Urothelium cell line (cell line): ENCODE measurements at places on chromosomes 13 and 19.

GRCh38 chr13:97257228-97257755 lies 35.2 kb downstream of the MBNL2 start:
- DNase-seq, result no peak

- DNase-seq, result no peak
These were observed 104.7 kb downstream of the MYCBP2 start for GRCh38 chr13:77222000-77222690.

- no peak for DNase-seq
These were observed 457.2 kb upstream of the SLITRK1 start for GRCh38 chr13:84339456-84339855.

- DNase-seq, result peak; percentile 4
These were observed 538.4 kb upstream of the PCDH20 start for GRCh38 chr13:61954092-61954491.

DNA sequence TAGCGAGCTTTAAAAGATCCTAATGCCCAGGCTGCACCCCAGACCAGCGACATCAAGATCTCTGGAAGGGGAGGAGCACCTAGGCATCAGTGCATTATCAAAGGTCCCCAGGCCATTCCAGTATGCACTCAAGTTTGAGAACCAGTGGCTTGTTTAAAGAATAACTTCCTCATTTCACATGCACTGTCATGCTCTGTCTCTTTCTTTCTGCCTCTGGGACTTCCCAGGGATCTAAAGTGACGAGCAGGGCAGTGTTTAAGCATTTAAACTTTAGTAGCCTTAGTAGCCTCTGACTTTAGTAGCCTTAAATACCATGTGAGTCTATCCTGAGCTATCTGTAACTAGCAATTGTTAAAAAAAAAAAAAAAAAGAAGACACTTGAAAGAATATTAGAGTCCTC lies 8.9 kb upstream of the FARP1 start:
- DNase-seq, result no peak

GRCh38 chr19:52492201-52492993 lies 35.1 kb upstream of the ZNF808 start:
- DNase-seq, result no peak

DNA sequence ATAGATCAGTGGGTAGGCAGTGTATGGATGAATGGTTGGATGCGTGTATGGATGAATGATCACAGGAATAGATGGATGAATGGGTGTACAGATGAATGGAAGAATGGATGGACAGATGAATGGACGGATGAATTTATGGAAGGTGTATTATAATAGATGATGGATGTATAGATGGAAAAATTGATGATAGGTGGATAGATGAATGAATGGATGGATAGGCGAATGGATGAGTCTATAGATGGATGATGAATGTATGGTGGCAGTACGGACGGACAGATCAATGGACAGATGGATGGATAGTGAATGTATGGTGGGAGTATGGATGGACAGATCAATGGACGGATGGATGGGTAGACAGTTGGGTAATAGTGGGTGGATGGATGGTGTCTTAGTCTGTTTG lies 49.0 kb upstream of the ONECUT3 start:
- DNase-seq, result no peak

DNA sequence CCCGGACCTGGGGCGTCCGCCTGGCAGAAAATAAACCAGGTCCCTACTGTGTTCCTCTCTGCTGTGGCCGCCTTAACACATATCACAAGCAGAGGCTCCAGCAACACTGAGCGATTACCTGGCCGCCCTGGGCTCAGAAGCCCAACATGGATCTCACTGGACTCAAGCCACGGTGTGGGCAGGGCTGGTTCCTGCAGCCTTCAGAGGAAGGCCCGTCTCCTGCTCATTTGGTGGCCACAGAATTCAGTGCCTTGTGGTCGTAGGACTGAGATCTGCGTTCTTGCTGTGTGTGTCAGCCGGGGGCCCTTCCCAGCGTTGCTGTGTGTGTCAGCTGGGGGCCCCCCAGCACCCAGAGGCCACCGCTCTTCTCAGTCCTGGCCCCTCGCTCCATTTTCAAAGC lies 30.2 kb downstream of the C2CD4C start:
- DNase-seq, result no peak

DNA sequence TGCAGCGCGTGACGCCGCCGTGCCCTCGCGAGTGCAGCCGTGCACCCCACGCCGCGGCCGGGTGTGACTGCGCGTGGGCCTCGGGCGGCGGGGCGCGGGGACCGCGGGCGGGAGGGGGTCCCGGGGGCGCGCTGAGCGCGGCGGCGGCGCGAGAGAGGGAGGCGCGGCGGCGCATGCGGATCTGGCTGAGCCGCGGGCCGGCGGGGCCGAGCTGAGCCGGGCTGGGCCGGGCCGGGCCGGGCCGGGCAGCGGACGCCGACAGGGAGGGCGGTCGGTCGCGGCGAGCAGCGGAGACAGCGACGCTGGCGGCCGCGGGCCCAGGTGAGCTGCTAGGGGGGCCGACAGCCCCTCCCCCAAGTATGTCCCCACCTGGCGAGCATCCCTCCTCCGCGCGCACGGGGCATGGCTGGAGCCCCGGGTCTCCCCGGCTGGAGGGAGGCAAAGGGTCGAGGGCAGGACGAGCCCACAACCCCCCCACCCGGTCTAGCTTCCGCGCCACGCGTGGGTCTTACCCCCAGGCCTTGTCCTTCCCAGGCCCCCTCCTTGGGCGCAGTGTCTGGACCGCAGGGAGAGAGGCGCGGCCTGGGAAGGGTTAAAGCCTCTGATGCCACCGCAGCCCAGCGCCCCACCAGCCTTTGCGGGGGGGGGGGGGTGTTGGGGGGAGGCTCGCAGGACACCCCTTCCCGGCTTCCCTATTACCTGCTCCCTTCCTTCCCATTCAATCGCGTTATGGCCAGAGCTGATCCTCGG lies at the start of gene SPTBN4:
SPTBN4 (plus strand) TSS at position 17 of the 750 bp plus-strand sequence. CDS start 5,621 bp downstream, outside the sequence.
- DNase-seq, result no peak

- DNase-seq, result no peak
These were observed 9.6 kb downstream of the GIPR start for GRCh38 chr19:45677351-45678230.

GRCh38 chr19:46132508-46133100 lies 8.1 kb upstream of the IGFL3 start:
- DNase-seq, result no peak

GRCh38 chr13:93723316-93723715 lies 496.7 kb downstream of the GPC6 start:
- no peak for DNase-seq

DNA sequence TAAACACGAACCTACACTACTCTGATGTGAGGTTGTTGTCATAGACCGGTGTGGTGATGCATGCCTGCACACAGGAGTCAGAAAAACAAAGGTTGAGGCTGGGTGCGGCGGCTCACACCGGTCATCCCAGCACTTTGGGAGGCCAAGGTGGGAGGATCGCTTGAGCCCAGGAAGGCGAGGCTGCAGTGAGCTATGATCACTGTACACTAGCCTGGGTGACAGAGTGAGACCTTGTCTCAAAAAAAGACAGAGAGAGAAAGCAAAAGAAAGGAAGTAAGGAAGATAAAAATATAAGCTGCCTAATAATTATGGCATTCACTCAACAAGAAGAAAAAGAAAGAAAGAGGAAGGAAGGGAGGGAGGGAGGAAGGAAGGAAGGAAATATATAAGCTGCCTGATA lies 9.3 kb downstream of the GP6 start:
- no peak for DNase-seq

GRCh38 chr13:64453831-64454230 lies 2776.3 kb downstream of the PCDH9 start:
- DNase-seq, result no peak

DNA sequence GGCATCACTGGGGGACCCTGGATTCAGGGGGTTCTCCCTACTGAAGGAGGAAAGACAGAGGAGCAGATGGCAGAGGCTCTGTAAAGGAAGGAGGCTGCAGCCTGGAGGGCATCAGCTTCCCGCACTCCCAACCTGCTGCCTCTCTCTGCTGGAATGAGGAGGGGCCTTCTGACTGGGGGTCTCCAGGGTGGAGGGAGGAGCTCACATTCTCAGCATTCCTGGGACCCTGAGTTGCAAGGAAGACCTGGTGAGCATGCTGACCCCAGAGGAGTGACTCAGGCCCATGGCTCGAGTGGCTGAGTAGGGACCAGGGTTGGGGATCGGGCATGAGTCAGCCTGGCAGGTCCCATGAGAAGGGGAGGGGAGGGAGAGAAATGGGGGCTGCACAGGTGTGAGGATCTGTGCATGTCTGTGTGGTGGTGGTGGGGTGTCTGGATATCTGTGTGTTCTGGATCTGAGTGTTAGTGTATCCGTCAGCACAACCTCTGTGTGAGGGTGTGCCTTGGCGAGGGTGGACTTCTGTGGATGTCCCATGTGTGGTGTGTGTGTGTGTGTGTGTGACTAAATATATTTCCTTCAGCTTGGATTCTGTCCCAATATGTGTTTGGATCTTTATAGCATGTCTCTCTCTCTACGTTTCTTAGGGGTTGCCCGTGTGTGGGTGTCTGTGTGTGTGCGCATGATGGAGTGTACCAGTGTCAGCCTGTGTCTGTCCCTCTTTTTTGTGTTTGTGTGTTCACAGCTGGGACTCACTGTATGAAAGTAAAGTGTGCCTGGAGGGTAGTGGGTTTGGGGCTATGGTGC lies 4.6 kb downstream of the AXL start:
- peak; percentile 85 for DNase-seq

DNA sequence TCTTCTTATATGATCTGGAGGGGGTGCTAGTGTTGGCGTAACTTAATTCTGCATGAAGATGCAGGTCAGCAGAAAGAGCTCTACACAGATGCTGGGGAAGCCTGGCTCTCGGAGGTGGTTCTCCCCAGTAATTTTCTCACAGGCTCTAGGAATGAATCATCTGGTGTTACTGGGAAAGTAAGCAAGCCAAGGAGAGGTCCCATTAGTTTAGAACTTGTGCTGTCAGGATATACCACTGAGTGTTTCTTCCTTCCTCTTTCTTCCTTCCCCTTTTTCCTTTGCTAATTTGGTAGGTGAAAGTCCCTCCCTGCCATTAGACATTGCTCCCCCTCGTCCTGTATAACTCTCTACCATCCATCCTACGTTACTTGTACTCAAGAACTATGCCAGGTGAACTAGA lies 68.3 kb downstream of the ATP8A2 start:
- DNase-seq, result no peak

DNA sequence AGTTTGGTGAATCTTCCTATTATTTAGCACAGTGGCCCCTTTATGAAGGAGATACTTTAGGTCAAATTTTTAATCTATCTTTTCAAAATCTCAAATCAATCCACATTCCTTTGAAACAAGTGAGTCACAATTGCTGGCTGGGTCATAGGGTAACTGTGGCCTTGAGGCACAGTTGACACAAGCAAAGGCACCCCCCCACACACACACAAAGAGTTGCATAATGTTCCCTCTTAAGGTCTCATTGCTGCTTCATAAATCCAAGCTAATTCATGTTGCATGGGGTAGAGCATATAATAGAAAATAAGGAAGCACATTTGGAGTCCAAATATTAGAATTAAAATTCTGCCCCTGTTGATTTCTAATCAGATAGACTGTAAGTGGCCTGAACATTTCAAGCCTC lies 171.5 kb downstream of the DLEU7 start:
- no peak for DNase-seq

- no peak for DNase-seq
These were observed 538.9 kb downstream of the RFC3 start for GRCh38 chr13:34356686-34357434.

GRCh38 chr13:111503905-111504695 lies 183.7 kb downstream of the TEX29 start:
- DNase-seq, result no peak

GRCh38 chr13:44191504-44192171 lies 182.0 kb upstream of the SERP2 start:
- peak; percentile 14 for DNase-seq

DNA sequence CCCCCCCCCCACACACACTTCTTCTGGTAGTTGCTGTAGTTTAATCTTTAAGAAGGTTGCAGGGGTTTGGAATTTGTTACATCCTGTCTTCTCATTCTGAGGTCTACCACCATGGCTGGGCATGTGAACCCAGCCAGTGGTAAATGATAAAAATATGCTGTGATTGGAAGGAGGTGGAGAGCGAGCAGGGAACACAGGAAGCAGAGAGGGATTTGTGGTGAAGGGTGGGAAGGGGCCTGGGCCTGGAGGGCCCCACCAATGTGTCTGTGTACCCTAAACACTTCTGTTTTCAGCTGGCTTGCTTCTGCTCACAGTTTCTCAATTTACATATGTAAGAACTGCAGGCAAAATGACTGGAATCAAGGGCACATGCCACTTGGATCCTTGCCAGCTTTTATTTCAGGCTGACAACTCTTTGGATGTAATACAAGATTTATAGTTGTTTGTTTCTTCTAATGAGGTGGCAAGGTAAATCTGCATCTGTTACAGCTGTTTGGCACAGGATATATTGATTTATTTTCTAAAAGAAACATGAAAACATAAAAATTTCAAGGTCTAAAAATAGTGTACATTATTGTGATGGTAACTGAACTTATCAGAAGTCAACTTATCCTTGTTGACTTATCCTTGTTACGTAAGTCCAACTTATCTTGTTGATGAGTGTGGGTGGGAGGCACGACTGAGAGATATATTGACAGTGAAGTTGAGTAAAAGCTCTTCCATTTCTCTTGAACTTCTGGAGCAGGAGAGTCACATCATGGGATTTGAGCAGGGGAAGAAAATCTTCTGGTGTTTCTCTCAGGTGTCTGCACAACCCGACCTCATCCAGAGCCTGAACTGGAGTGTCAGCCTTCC lies 313.2 kb downstream of the SHISA2 start:
- peak; percentile 47 for DNase-seq

- DNase-seq, result peak; percentile 35
These were observed 140.9 kb downstream of the KCNRG start for GRCh38 chr13:50156140-50156539.

DNA sequence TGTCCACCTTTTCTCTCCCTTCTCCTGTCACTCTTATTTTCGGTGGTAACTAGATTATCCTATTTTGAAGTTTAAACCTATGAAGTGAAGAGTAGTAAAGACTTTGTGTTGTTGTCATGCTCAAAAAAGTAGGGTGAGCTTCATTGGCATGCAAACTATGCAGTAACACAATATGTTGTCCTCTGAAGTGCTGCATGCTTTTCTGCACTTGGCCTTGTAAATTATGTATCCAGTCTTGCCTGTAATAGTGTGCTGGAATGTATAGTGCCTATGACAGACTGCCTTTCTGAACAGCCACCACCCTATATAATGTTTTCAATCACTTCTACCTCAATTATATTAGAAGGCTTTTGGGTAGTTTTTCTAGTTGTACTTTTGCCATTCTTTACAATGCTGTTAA lies 1198.2 kb upstream of the PCDH20 start:
- DNase-seq, result no peak

- DNase-seq, result peak; percentile 17
These were observed 543 bp upstream of the FAM124A start for GRCh38 chr13:51221674-51222036.

GRCh38 chr13:80235166-80235966 lies 105.6 kb downstream of the SPRY2 start:
- peak; percentile 27 for DNase-seq

DNA sequence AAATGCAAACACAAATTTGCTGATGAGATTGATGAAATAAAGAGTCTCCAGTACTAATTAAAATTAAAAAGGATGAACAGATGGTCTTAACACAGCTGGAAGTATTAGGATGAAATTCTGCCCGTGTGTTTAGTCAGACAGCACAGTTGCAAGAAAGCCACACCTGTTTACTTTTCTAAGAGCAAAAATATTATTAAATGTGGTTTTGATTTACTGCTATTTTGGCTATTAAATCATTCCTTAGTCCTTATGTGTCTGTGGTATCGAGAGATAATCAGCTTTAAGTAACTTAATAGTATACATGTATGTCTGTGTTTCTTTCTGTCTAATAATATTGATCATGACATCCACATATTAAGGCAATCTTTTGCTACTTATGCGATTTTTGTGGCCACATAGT lies 494.9 kb downstream of the GPC6 start:
- no peak for DNase-seq

- no peak for DNase-seq
These were observed 73.4 kb downstream of the AKAP11 start for GRCh38 chr13:42345367-42345766.

GRCh38 chr19:48424694-48425219 lies 21.0 kb upstream of the GRWD1 start:
- peak; percentile 84 for DNase-seq
